Stimulated activated CD8-positive, alpha-beta memory T cell treated with anti-CD3 and anti-CD28 coated beads, Interleukin-4, amount 100 ng/mL, for 4 hours (primary cell): ENCODE measurements at places on chromosomes 16 and 17.
A peak's percentile ranks its signal among the peaks of the same experiment; 100 is the strongest.

DNA sequence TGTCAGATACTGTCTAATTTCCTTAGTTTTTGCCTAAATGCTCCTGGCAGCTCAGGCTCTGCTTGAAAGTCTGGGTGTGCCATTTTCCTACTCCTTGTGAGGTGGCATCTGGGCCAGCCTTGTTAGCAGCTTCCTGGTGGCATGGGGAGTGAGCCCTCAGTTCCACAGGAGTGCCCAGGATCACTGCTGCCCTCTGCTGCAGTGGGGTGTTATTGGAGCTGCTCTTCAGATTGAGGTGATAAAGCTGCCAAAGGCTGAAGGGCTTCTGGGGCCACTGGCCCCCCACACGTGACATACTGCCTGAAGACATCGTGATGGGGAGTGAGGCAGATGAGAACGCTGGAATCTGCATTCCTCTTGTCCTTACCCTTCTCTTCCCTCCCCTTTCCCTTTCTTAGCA, 27.4 kb downstream of the CEP95 start:
- DNase-seq = no peak

DNA sequence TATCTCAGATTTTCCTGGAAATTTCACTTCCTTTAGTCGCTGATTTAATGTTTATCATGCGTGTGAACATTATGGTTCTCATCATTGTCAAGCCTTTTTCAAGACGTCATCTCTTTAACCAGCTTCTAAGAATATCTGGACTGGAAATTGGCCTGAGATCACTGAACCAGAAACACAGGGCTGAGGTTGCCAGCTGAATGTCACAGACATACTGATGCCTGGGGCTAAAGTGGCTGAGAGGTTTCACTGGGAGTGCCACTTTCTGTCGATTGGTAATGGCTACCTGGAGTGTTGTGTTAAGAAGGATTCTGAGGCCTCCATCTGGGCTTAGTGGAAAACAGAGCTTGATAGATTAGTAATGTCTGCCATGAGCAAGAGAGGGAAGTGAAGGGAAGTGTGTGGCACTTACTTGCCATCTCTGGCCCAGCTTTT, 54.2 kb downstream of the CRISPLD2 start:
- no peak for DNase-seq

- no peak for DNase-seq
Observed at GRCh38 chr17:1648173-1648962, 1.3 kb downstream of the RILP start.

- no peak for DNase-seq
Observed at GRCh38 chr17:6548578-6549330, 7.6 kb downstream of the PITPNM3 start.

GRCh38 chr17:488993-489757, 136.6 kb upstream of the RPH3AL start:
- DNase-seq = no peak

- DNase-seq = no peak
Observed at GRCh38 chr17:44115585-44116415, 7.6 kb downstream of the HDAC5 start.

GRCh38 chr16:56300242-56300623, 108.9 kb downstream of the GNAO1 start:
- no peak for DNase-seq

GRCh38 chr17:40819528-40820125, 2.8 kb downstream of the KRT10 start:
- DNase-seq = no peak

DNA sequence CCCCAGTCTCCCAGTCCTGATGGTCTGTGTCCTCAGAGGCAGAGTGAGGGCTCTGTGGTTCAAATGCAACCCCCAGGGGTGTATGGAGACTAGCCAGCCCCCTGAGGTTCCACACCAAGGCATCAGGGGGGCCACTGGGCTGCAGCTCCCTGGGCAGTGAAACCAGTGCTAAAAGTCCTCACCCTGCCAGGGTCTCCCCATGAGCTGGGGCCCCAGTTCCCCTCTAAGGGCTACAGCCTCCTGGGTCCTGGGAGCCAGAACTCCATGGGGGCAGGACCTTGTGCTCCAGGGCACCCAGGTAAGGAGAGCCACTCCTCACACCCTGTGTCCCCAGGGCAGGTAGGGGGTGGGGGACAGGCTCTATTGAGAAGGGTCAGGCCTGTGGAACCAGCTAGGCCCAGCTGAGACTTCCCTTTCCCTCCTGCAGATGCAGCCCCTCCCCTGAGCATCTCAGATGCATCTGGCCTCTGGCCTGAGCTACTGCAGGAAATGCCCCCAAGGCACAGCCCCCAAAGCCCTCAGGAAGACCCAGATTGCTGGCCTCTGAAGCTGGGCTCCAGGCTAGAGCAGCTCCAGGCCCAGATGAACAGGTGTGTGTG, 6.4 kb upstream of the DCAF7 start:
- no peak for DNase-seq

DNA sequence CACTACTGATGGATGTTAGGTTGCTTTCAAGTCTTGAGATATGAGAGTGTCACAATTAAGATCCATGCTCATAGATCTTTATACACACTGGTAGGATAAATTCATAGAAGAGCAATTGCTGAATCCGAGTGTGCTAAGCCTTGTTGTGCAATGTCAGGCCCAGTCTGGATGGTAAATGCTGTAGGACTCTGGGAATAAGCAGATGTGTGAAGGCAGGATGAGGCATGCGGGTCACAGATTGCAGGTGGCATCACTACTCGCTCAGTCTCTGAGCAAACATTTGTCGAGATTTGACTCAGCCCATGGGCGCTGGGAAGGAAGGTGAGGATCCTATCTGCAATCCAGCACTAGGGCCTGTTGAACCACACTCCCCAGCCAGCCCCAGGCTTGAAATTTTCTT, 40.7 kb downstream of the TMEM186 start:
- DNase-seq = no peak

DNA sequence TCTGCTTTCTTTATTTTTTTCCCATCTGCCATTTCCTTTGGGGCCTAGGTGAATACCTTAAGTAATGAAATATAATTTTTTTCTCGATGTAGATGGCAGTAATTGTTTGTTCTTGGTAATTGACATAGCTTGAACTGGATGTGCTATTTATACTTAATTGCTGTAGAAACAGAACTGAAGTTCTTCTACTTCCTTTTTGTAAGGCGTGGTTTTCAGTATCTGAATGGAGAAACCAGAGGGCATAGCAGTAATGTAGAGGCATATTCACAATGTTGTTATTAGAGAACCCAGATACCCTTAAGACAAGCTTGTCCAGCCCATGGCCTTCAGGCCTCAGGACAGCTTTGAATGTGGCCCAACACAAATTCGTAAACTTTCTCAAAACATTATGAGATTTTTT, 16.4 kb downstream of the ATP6V0A1 start:
- DNase-seq = no peak

DNA sequence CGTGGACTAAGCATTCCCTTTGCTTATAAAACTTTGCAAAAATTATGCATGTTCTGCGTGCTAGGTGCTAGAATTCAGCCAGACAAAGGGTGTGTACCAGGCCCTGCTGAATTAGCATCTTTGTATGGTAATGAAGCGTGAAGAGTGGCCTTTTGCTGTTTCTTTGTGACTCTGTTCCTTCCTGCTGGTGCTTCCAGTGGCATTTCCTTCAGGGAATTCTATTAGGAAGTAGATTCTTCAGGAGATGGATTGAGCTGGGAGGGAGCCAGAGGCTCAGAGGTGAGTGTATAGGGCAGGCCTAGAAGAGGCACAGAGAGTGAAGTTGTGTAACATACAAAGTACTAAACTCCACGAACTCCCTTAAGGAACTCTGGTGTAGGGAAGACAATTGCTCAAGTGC, 73.9 kb upstream of the ASIC2 start:
- DNase-seq = no peak

GRCh38 chr17:55161935-55162555, 102.7 kb upstream of the HLF start:
- DNase-seq = no peak

GRCh38 chr17:48247038-48247437, 139.5 kb downstream of the SNX11 start:
- DNase-seq = no peak

GRCh38 chr17:78355701-78356100, 4.2 kb downstream of the SOCS3 start:
- no peak for DNase-seq

- DNase-seq = no peak
Observed at GRCh38 chr16:24130494-24131085, 125.5 kb upstream of the CACNG3 start.

- DNase-seq = no peak
Observed at GRCh38 chr17:59899099-59899498, 6.2 kb downstream of the RPS6KB1 start.

GRCh38 chr16:29154088-29154487, 169.2 kb downstream of the LAT start:
- DNase-seq = no peak

- no peak for DNase-seq
Observed at GRCh38 chr17:2697611-2698162, 13.9 kb downstream of the CLUH start.

DNA sequence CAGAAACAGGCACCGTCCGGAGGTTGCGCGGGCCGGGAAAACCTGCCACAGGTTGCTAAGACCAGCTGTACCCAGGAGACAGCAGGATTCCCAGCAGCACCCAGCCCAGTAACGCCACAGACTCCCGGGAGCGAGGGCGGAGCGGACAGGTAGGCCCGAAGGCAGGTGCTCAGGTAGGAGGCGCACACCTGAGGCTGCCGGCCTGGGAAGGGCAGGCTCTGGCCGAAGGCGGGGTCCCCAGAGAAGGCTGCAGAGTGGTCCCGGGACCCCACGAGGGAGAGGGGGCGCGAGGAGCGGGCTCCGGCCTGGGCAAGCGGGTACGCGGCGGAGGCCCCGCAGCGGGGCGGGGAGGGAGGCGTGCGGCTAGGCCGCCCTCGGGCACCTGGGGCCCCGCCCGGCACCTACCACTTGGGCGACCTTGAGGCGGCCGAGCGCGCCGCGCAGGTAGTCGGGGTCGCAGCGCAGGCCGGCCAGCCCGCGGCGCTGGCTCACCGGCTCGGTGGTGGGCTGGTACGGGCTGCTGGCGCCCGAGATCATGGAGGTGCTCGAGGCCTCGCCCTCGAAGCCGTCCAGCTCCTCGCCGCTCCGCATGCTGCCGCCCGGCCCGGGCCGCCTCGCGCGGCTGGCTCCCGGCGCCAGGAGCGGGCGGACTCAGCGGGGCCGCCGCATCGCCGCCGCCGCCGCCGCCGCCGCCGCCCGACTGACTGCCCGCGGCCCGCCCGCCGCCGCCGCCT, 441 bp downstream of the CMTM4 start:
- DNase-seq = no peak

GRCh38 chr17:48578616-48579470, 693 bp upstream of the HOXB4 start:
- DNase-seq = no peak

DNA sequence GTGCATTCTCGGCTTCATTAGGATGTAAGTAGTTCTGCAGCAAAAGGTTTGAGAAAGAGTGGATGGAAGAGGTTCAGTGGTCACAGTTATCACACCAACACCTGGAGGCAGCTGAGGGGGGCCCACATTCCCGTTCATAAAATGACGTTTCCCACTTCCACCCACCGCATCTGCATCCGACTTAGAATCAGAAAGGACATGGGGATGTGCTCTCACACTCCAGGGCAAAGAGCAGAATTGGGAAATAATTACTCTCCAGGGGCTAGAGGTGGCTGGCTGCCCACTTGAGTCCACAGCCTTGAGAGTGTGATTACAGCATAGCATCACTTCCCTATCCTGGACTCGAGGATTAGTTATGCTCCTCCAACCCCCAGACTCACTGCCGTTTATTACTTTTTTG, 122.0 kb downstream of the CPPED1 start:
- DNase-seq = no peak

GRCh38 chr17:2393954-2394749, 6.7 kb downstream of the MNT start:
- no peak for DNase-seq

DNA sequence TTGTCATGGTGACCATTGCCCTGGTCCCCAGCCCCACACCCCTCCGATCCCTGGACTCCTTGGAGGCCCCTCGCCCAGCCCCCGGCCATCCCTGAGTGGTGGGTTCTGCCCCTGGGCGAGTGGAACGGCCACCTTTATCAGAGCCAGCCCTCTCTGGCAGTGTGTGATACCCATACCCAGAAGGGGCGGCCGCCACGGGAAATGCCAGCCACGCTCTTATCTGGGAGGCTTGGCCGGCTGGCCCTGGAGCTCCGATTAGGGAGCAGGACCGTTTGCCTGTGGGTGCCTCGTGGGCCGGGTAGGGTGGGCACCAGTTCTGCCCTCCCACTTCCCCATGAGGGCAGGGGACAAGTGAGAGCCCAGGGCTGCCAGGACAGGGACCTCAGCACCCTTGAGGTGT, 58.3 kb upstream of the ZC3H18 start:
- no peak for DNase-seq

DNA sequence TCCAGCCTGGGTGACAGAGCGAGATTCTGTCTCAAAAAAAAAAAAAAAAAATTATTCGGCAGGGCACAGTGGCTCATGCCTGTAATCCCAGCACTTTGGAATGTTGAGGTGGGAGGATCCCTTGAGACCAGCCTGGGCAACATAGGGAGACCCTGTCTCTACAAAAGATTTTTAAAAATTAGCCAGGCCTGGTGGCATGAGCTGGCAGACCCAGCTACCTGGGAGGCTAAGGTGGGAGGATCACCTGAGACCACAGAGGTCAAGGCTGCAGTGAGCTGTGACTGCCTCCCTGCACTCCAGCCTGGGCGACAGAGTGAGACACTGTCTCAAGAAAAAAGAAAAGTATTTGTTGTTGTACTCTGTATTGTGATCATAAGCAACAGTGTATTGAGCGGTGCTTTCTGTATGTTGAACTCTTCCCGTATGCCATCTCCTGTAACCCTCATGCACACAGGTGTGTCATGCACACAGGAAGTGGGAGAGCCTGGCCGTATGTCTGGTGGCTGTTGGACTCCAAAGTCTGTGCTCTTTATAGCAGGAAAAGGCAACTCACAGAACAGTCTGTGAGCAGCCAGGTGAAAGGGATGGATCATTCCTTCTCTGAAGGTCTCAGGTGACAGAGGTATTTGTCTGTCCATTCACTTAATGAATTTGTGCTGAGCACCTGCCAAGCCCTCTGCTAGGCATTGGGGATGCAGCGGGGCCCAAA, 17.1 kb downstream of the CDH1 start:
- no peak for DNase-seq

- no peak for DNase-seq
Observed at GRCh38 chr16:65118871-65119270, 3.0 kb downstream of the CDH11 start.

GRCh38 chr16:88327561-88328312, 55.0 kb upstream of the ZNF469 start:
- no peak for DNase-seq

- no peak for DNase-seq
Observed at GRCh38 chr17:73437826-73438225, 126.0 kb upstream of the CDC42EP4 start.

- peak; percentile 43 for DNase-seq
Observed at GRCh38 chr16:89289428-89290395, 72.2 kb downstream of the ZNF778 start.

- no peak for DNase-seq
Observed at GRCh38 chr17:75645889-75646637, 12.8 kb downstream of the SMIM5 start.

DNA sequence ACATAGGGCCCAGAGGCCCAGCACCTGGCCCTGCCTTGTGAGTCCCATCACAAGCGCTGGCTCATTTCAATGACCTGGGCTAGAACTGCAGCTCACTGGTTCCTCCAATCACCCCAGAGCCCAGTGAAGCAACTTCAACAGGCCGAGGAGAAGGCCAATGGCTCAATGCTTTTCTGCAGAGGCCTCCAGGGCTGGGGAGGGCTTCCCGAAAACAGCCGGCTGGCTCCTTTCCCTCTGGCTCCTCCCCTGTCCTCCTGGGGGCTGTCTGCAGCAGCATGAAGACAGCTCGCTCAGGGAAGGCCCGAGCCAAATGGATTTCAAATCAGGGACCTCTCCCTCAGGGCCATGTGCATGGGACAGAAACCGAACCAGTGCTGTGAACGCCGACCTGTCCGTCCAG, 121.6 kb downstream of the ZNF423 start:
- DNase-seq = no peak

- no peak for DNase-seq
Observed at GRCh38 chr17:11705111-11705510, 106.8 kb downstream of the DNAH9 start.
